ENCODE measurements at places on chromosomes 13 and 19.

DNA sequence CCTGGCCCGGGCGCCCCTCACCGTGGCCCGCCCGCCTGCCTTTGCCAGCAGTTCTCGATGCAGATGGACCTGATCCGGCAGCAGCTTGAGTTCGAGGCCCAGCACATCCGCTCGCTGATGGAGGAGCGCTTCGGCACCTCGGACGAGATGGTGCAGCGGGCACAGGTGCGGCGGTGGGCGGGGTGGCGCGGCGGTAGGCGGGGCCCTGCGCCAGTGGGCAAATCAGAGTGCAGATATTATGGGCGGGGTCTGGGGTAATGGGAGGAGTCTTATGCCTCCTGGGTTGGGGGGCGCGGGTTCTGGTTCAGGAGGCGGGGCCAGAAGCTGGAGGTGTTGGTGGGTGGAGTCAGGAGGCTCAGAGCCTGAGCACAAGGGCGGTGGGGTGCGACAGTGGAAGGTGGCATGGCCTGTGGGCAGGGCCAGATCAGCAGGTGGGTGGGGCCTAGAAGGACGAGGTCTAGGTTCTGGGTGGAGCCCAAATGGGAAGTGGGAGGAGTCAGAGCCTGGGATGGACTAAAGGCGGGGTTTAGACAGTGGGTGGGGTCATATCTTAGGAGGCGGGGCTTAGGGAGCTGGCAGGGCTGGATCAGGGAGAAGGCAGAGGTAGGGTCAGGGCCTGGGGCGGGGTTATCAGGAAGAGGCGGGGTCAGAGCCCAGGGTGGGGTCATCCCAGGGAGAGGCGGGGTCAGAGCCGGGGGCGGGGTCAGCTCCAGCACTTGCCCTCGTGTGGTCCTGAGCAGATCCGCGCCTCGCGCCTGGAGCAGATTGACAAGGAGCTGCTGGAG is 5.6 kb downstream of the APC2 start:
- no peak for DNase-seq

DNA sequence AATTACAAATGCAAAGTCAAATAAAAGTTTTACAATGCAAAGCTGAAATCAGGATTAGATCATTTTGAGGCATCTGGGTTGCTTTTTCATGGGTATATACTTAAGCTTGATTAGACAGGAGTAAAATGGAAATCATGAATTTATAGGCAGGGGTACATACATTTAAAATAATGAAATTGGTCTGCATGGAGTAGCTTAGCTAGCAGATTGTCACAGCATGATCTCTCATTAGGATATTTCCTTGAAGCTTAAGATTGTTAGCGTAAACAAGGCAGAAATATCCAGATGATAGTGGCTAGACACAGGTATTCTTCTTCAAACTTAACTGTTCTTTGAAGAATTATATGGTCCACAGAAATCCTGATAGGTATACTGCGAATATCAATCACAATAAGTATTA is 1627.0 kb upstream of the PCDH20 start:
- no peak for DNase-seq

- DNase-seq = no peak
These were observed 128.2 kb downstream of the PCDH9 start for GRCh38 chr13:67101730-67102467.

DNA sequence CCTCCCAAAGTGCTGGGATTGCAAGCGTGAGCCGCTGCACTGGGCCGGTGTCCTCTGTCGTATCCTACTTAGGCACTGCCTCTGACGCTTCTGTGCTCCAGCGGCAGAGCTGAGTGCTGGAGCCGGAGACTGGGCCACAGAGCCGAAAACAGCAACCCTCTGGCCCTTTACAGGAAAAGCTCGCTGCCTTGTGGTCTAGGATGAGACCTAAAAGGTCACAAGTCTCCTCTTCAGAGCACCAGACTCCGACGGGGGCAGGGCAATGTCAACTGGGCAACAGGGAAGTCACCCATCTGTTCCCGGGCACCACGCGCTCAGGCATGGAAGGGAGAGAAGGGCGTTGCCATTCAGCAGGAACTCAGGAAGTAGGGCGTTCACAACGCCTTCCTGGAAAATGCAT is 91.7 kb downstream of the GADD45B start:
- DNase-seq = no peak

DNA sequence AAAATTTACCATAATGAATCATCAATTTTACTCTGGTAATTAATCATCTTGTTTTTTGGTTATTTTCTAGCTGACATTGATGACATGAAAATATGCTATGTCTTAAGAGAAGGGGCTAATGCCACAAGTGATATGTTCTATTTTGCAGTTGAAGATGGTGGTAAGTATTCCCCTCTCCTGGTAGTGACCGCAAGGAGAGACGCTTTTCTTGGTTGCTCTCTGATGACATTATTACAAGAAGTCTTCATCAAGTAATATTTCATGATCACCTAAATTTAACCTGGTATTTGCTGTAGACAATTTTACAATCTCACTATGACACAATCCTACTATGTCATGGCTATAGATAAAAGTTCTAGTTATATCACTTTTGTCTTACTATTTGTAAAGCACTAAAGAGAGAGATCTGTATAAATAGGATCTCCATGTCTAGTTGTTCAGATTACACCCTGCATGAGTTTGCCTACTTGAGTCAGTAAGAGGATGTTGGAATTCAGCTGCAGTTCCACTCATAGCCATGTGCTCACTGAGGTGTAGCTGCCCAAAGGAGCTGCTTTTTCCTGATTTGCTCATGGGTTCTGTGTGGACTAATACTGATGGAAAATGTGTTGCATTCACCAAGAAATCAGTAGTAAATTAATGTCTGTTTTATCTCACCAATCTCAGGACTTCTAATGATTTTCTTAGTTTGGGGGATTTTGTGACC is 10.9 kb downstream of the FREM2 start:
- DNase-seq = no peak

DNA sequence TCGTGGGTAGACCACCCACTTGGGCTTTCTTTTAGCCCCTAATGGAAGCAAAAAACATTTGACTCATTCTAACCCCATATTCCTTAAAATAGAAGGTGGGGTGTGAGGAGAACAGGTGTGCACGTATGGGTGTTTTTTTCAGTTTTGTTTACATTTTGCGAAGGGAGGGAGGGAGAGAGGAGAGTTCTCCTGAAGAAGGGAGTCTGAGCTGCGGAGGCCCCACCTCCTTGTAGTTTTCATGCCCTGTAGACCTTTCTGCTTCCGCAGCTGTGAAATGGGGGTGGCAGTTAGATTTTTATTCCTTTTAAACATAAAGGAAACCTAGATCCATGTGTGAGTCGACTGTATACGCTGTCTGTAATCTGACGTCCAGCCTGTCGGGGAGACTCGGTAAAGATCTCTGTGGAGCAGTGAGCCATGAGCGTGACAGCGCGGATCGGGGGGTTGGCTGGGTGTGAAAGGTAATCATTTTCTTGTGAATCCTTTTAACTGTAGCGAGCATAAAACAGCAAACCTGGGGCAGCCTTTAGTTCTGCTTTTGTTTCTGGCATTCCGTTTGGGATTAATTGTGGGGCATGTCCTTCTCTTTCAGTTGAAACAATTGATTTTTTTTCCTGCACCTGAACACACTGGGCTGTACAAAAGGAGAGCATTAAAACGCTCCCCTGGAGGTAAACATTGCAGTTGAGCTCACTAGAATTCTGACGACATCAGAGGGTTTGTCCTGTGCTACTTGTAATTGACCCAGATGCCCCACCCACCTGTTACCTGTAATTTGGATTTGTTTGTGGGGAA is 2.3 kb downstream of the UPF1 start:
- no peak for DNase-seq
